ENCODE measurements at places on chromosomes 12 and 14.

DNA sequence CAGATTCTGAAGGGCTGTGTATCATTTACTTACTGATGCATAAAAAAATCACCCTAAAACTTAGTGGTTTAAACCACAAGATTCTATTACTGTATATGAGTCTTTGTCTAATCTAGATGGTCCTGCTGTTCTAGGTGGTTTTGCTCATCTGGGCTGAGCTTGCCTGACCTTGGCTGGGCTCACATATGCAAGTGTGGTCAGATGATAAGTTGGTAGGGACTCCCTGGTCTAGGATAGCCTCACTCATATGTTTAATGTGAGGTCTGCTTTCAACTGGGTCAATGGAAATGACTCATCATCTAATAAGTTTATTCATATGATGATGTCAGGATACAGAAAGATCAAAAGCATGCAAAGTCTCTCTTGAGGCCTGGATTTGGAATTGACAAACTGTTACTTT lies 887.8 kb downstream of the TRHDE start:
- DNase-seq: no peak

GRCh38 chr14:68667313-68667791 lies 125.5 kb downstream of the ZFP36L1 start:
- no peak for DNase-seq

DNA sequence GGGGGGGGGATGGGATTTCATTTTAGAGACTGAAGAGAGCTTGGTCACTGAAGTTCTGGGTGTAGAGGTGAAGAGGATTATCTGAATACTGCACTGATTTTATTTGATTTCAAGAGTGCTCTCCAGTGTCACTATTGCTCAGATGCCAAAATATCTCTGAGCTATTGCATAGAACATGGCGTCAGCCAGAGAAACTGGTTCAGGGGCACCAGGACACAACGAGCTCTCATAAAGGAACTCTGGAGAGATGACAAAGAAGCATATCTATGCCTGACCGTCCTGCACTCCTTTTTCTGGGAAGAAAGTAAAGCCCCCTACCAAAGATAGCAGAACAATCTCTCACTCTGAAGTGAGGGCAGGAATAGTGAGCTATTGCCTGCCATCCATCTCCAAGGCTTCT lies 2.0 kb downstream of the SLC7A8 start:
- no peak for DNase-seq

- no peak for DNase-seq
These were observed 118.8 kb downstream of the SNAPC1 start for GRCh38 chr14:61881046-61881445.

DNA sequence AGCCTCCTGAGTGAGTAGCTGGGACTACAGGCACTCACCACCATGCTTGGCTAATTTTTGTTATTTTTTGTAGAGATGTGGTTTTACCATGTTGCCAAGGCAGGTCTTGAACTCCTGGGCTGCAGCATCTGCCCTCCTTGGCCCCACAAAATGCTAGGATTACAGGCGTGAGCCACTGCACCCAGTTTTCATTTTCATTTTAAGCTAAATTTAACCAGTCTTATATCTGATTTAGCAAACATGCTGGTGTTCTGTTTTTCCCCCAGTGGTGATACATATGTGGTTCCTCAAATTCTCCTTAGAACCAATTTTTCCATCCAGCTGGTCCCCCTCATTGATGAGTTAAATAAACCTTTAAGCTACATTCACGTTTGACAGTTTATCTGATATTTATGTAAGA lies 43.8 kb upstream of the BICD1 start:
- DNase-seq: no peak

GRCh38 chr12:99059824-99060511 lies 414.9 kb downstream of the APAF1 start:
- DNase-seq: no peak

DNA sequence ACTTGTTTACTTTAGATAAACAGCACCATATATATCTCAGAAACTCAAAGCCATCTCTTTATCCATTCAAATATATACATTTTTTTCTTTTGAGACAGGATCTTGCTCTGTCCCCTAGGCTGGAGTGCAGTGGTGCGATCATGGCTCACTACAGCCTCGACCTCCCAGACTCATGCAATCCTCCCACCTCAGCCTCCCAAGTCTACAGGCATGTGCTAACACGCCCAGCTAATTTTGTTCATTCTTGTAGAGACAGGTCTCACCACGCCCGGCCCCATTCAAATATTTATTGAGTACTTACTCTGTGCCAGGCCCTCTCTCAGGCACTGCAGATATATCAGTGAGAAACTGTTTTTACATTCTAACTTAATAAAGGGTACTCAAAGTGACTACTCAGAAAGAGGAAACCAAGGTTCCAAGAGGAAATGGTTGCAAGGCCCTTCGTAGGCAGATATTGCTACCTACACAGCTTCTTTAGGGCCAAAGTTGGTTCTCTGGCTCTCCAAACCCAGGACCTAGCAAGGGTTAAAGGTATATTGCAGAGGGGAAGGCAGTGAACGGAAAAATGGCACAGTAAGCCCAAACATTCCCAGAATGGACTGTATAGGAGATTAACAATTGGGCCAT lies 2.9 kb downstream of the ATXN3 start:
- DNase-seq: no peak

DNA sequence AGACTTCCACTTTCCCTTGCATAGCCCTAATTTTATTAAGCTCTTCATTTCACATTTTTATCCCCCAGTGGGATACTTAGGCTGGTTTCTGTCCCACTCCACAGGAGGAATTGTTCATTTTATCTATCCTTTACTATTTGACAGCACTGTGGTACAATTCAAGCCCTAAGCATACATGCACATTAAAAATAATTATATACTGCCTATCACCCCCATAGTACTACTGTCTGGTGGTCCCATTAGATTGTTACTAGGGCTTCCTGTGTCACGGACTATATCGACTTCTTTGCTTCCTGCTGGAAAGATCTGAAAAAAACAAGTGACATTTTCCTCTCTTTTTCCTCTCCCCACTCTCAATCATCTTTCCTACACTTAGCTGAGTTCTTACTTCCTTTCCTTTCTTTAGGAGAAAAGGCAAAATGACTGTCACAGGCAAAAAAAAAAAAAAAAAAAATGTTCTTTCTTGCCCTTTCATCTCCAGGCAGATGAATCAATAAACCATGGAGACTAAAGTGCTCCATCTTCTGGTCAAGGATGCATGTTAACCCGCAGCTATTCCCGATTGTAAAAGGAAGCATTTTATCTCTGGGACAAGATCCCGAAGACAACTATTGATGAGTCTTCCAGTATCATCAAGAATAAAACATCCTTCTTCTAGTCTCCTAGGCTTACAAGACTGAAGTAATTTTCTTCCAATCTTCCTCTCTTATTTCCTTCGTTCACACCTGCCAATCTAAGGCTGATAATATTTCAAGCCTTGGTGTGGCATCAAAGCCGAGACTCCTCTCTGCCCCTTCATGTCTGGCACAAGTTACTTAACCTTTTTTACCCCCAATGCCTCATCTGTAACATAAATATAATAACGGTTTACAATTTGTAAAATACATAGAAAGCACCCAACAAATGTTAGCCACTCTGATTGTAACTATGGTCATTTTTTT lies 94.4 kb upstream of the PLEKHG7 start:
- DNase-seq: no peak

GRCh38 chr12:76152181-76152807 lies 67.8 kb upstream of the NAP1L1 start:
- DNase-seq: no peak

DNA sequence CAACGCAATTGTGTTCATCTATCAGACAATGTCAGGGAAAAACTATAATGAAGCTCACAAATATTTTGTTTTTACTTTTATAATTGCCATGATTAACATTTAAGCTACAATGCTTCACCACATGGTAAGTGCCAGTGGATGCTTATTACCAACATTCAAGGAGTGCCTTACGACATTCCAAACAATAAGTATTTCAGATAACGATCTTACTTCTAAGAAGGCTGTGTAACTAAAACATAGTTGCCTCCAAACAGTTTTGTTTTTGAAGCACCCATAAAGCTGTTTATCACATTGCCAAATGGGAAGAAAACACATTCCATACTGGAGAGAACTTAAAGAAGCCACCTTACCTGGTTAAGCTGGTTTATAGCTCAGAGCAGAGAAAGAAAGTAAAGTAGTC lies 78.8 kb downstream of the RPS6KA5 start:
- no peak for DNase-seq

- DNase-seq: no peak
These were observed 216.5 kb downstream of the SLC38A4 start for GRCh38 chr12:46609273-46609623.

- DNase-seq: no peak
These were observed 321.1 kb upstream of the STXBP6 start for GRCh38 chr14:25371068-25371467.

DNA sequence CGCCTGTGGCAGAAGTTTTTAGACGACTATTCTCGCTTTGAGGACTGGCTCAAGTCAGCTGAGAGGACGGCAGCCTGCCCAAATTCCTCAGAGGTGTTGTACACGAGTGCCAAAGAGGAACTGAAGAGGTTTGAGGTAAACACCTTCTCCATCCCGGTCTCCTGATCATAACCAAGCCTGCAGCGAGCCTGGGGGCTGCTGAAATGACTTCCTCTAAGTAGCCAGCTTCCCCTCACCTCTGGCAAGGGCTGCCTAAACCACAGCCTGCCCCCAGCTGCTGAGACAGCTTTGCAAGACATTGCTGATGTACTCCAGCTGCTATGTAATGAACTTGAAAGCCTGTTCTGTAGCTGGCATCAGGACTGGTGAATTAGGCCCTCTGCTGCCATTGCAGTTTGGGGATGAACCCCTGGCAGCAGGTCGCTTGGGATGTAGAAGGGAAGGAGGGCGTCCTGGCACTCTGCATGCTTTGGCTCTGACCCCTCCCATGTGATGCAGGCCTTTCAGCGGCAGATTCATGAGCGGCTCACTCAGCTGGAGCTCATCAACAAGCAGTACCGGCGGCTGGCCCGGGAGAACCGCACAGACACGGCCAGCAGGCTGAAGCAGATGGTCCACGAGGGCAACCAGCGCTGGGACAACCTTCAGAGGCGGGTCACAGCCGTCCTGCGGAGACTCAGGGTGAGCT lies 84.6 kb downstream of the ESR2 start:
- DNase-seq: no peak

DNA sequence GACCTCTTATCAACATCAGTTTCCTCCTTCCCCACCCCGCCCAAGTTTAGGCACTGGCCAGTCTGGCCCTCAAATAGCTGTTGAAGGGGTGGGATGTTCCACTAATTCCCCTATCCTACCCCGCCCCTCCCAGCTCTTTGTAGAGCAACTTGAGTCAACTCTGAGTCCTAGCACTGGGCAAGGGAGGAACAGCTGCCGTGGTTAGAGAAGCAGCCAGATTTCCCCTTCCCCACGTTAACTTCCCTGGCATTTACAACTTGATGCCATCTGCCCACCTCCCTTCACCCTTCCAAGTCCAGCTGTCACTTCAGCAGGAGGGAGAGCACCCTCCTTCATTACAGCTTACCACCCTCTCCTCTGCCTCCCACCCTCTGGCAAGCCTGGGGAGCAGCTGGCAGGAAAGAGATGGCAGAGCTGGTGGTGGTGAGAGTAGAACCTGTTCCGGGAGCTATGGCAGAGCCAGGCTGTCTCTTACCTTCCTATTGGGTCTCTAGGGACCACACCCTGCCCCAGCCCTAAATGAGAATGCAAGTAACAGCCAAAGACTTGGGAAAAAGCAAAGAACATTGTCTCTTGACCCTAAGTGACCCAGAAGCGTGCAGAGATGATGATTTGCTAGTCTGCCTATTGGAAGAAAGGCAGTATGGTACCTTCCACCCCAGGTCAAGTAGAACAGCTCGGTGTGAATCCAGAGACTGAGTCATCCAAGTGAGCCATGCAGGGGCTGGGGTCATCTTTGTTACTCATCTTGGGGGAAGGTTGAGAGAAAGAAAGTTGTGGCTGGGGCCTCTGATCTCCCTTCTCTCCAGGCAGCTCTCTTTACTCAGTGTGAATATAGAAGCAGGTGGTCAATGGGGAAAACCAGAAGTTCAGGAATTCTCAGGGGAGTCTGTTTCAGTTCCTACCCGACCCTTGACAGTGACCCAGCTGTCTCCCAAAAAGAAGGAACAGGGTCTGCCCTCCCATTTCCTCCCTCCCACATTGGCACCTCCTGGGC lies 1.5 kb downstream of the BLOC1S1 start:
- no peak for DNase-seq

DNA sequence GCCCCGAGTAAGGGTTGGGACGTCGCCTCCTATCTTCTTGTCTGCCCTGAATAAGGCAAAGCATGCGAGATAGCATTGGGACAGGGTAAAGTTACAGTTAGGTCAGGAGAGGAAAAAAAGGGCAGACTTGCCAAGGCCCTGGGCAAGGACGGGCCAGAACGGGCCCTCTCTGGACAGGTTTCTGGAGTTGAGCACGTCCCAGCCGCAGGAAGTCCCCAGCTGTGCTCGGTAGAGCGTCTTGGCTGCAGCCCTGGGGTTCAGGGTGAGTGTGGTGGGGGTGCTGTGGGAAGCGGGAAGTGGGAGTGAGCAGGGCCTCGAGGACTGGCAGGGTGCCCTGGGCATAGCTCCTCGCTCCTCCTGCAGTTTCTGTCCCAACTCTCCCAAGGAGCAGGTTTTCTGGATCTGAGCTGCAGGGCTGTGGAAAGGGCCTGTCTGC lies 5.4 kb downstream of the RPS6KL1 start:
- peak; percentile 79 for DNase-seq

DNA sequence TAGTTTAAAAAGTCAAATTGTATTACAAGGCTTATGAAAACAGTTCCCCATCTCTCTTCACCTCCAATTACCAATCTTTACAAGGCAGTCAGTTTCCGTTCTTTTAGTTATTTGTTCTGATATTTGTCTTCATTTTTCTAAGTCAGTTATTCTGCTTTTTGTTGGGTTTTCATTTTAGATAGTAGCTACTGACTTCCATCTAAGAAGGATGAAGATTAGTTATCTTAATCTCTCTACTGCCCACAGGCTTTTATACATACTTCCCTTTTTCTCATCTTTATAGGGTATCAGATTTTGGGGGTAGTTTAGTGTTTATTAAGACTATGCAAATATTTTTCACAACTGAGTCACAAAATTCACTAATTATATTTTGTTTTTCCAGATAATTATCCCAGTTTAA lies 38.4 kb downstream of the FRS2 start:
- no peak for DNase-seq

GRCh38 chr12:69091442-69092017 lies 147.8 kb upstream of the CPSF6 start:
- DNase-seq: no peak

GRCh38 chr12:52945389-52946232 lies 3.3 kb upstream of the KRT18 start:
- no peak for DNase-seq

DNA sequence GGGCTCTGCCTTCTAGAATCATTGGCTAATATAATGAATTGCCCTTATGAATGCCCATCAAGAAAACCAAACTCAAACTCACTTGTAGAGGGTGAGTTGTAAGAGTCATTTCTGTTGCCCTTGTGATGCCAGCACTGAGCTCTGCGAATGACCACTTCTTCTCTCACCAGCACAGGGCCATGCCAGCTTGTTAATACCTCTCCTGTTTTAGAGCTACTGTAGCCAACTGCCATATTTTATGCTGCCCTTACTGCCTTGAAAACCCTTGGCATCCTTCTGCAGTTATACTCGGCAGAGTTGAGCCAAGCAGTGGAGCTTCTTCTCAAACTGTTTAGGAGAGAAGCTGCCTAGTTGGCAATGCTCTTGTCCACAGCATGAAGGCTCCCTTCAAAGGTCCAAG lies 8.1 kb downstream of the KRT75 start:
- no peak for DNase-seq

Data from sciatic nerve (tissue), 2 donors.